ENCODE measurements at places on chromosomes 12 and 14.

DNA sequence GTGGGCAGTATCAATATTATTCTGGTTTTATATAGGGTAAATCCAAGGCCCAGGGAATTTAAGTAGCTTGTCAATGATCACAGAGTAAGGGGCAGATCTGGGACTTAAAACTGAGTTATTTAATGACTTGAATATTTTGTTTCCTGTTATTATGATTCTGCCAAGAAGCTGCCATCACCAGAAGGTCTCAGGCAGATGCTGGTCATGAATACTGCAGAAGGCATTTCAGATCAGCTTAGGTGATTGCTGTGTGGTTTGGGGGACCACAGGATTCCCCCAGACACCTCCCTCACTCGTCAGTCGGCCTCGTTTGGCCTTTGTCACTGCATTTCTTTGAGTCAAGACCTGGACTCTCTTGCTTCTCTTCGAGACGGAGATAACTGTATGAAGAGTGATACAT is 47.7 kb upstream of the EVL start:
- no peak for DNase-seq

DNA sequence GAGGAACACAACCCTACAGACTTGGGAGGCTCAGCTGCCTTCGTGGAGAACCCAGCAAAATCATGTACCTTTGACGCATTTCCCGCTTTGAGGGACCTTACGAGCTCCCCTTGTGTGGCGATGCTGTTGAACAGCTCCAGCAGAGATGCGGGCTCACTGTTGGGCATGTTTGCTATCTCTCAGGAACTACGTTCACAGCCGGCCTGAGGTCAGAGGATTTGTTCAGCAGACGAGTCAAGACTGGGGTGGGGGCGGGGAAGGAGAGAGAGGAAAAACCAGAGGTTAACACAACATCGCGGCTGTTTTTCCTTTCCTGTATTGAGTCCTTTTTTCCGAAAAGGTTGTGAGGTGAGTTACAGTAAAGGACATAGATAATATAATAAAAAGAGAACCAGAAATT is 45.9 kb downstream of the SLC25A47 start:
- no peak for DNase-seq

DNA sequence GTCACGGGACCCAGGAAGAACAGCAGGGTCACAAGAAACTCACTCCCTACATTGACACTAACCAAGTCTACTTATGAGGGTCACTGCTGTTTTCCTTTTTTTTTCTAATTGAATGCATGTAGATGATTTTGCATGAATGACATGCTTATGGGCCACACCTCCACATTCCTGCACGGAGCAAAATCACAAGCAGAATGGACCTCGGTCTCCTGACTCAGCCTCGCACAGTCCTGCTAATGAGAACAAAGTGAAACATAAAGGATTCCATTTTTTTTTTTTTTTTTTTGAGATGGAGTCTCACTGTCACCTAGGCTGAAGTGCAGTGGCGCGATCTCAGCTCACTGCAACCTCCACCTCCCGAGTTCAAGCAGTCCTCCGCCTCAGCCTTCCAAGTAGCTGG is 12.3 kb downstream of the SCARB1 start:
- DNase-seq = no peak

- DNase-seq = no peak
These were observed 135.8 kb downstream of the ITPR2 start for GRCh38 chr12:26697217-26697616.

DNA sequence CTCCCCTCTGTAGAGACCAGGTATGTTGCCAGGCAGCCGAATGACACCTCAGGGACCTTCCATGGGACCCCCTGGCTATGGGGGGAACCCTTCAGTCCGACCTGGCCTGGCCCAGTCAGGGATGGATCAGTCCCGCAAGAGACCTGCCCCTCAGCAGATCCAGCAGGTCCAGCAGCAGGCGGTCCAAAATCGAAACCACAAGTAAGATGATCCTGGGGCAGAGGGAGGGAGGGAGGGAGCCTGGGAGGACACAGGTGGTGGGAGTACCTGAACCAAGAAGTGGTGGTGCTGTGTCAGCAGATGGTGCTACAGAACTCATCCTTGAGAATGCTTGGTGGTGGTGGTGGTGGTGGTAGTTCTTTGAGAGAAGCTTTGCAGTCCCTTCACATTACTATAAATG is 1.0 kb downstream of the SMARCD1 start:
- DNase-seq = no peak

DNA sequence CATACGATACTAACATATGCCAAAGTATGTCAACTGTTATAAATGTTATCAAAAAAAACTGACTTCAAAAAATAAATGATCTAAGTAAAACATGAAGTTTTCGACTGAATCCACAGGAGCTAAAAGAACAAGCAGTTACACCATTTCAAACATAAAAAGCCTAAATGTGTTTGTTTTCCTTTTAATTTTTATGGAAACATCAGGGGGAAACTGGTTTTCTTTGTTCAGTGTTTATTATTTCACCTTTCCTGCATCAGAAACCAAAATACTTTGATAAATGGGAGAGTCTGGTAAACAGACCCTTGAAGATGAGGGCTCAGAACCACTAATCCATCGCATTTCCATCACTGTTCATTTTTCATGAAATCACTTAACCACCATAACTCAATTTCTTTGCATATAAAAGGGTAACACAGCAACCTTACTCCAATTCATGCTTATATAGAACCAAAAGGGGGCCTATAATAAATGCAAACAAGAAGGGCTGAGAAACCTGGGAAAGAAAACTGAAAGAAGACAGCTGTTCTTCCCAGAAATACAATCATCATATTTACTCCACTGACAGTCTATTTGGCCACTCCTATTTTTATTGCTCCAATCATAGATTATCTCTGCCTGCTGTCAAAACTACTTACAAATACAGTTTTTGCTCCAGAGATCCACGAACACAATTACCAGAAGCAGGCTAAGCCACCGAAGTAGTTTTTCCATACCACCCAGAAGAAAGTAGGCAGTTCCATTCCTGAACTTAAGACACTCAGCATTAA is 17.0 kb downstream of the FGD6 start:
- DNase-seq = no peak

DNA sequence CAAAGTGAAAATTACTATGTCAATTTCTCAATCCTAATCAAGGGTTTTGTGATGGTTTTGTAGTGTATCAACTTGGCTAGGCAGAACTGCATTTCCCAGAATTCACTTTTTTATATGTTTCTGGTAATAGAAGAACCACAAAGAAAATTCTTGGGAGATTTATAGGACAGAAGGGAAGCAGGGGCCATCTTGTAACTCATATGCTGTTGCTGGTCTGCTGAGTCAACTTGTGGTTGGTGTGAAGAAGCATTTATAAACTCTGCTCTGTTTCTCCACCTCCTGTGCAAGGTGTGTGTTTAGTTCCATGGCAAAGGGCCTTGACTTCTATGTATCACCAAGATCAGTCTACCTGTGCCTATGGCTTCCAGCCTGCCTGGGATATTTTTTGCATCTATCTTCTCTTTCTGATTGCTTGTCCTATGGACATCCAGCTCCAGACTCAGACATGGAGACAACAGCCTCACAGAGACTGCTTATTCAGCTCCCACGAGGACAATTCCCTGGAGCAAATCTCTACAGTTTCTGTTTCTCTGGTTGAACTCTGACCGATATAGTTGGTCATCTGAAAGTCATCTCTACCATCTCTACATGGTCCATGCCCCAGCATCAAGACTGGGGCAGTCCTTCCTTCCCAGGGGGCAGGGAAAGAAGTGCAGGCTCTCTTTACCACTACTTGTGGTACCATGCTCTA is 364.3 kb upstream of the DDHD1 start:
- DNase-seq = no peak
